ENCODE measurements at places on chromosomes 3 and 15. TPM values are rescaled to one million over a fixed set of nuclear protein-coding genes. Genes with fewer than 3 reads are reported as not detected.

DNA sequence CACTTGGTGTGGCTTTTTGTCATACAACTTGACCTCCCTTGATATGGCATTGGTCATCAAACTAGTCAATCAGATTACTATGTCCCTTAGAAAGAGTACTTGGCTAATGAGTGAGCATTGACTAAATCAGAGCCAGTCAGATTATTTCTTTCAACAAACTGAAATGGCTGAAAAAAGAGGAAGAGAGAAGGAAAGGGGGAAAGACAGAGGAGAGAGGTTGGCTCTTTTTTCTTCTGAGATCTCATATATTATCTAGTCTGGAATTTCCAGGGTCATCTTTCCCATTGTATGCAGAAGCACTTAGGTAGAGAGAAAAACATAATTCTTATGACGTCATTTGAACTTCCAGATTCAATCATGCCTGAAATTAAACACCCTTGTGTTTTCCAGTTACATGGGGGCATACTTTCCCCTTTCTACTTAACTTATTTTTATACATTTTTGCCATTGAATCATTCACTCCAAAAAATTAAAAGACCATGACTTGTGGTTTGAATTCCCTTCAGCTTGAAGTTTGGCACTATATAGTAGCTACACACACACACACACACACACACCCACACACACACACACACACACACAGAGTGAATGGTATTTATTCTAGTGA lies 387.8 kb downstream of the LSAMP start:
- DNase-seq, result no peak

- DNase-seq, result no peak
Observed at GRCh38 chr3:116417151-116417550, 28.1 kb downstream of the LSAMP start.

REC114 gene
- total RNA-seq, result not detected

BFSP2 gene
- not detected for total RNA-seq

Measured in endodermal cell (in vitro differentiated cells).